ENCODE measurements at places on chromosomes 3 and 15. TPM values are rescaled to one million over a fixed set of nuclear protein-coding genes. Genes with fewer than 3 reads are reported as not detected.
A peak's percentile ranks its signal among the peaks of the same experiment; 100 is the strongest.

GRCh38 chr3:51642462-51642861 lies 28.6 kb upstream of the TEX264 start:
- no peak for DNase-seq

DNA sequence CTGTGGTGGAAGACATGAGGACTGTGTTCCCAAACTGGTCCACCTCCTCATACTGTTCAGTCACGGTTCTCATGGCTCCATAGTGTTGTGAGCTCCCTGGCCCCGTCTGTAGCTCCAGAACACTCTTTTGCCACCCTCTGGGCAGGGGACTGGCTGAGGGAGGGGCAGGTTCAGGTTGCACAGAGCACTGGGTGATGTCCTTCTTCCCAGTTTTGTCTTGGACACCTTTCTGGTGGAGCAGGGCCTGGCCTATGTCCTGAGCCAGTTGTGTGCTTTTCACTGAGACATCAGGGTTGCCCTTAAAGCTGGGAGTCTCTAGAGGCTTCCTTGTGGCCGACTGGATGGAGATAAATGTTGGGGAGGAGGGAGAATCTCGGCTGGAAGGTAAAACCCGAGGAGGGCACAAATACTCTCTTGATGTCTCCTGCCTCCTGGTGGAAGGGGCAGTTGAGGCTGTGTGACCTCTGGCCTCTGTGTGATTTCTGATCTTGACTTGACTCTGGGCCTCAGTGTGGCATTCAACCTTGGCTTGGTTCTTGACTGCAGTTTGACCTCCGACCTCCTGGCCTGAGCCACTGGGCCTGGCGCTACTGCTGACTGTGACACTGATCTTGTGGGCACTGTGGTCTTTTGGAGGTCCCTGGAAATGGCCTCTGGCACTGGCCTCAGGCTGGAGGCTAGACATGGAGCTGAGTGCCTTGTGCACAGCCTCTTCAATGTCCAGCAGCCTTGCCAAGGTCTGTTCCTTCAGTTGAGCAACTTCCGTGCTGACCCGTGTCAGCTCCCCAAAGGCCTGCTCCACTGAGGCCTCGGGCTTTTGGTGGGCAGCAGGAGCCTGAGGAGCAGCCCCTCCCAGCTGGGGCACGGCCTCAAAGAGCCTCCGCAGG lies 8.1 kb downstream of the XIRP1 start:
- DNase-seq = no peak

DNA sequence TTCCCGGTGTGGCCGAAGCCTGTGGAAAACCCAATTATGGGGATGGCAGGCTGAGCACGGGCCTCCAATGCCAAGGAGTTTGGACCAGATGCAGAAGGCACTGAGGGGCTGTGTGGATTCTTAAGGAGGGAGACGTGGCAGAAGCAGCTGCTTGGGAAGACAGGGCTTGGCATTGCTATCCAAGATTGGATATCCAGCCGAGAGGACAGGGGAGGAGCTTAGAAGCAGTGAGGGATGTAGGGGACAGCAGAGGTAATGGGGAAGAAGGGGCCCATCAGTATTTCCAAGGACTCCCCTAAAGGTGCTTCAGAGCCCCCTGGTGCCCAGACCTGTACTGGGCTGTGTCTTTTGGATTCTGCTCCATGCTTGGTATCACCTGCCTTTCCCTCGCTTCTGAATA lies 112.8 kb upstream of the TLE3 start:
- DNase-seq = no peak

GRCh38 chr3:180705619-180706018 lies 26.3 kb upstream of the CCDC39 start:
- DNase-seq = peak; percentile 10

GRCh38 chr15:69881302-69881670 lies 216.4 kb downstream of the TLE3 start:
- no peak for DNase-seq

- DNase-seq = no peak
Measured at GRCh38 chr15:70199124-70199482, 101.4 kb upstream of the TLE3 start.

GRCh38 chr3:49165771-49166751 lies at the start of gene CCDC71:
CCDC71 (minus strand) TSS chr3:49166331; CDS start chr3:49164208, 2,123 bp downstream.
- DNase-seq = peak; percentile 75

DNA sequence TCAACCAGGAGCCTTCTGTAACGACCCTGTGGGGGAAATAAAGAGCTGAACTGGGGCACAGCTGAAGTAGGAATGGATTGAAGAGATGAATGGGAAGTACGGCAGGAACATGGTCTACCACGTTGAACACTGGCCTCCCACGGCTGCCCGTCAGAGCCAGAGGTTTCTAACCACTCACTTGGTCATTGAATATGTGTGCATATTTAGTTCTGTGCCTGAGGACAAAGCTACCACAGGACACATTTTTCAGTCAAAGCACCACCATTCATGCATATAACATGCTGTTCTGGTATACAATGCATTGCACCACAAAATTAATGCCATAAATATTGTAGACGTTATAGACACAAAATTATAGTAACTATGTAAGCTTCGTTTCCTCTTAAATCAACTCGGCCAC lies 75.5 kb downstream of the MB21D2 start:
- no peak for DNase-seq

DNA sequence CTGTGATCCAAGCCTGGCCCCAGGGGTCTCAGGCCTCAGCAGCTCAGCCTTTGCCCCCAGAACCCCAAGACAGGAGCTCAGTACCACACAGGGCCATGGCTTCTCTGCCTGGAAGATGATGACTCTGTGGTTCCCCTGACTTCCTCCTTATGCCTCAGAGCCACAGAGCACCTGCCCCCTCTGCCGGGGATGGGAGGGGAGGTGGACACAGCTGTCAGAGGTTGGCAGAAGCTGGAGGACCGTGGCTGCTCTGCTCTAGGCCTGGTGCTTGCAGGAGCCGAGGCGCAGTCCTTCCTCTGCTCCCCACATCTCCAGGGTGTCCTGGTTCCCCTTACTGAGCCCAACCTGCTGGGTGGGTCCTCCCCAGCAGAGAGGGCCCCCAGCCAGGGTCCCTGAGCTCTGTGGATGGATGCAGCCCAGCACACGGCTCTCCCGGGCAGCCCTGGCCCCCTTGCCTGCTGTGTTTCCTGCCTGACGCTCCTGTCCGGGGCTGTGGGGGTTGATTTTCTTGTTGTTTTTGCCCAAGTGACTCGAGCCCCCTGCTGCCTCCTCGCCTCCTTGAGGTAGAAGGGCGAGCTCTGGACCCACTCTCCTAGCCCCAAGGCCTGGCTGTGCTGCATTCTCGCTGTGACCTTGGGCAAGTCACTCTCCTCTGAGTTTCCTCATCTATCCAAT lies 36.6 kb downstream of the PSTPIP1 start:
- peak; percentile 68 for DNase-seq

DNA sequence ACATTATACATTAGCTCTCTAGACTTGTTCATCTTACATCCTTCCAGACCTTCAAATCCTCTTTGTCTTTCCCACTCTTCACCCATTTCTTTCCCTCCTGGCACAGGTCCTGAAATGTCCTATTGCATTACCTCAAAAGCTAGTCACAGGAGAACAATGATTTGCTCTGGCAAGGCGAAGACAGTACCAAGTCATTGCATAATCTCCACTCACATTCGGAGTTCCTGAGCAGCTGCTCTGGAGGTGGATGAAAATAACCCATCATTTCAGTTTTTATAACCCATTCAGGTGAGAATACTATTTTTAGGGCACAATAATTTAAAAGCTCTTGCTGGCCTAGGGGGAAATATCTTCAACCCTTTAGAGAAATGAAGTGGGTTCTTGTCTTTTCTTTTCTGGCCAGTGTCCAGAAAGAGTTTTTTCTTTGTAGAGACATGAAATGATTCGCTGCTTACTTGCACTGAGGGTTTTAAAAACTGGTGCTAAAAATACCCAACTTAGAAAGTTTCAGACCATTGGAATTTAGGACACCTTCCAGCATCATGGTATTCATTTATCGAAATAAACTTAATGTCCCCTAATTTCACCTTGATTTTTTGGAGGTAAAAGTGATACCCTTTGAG lies 23.4 kb upstream of the DYNC1LI1 start:
- no peak for DNase-seq

- DNase-seq = no peak
Measured at GRCh38 chr3:59798372-59799086, 748.7 kb upstream of the CFAP20DC start.

DNA sequence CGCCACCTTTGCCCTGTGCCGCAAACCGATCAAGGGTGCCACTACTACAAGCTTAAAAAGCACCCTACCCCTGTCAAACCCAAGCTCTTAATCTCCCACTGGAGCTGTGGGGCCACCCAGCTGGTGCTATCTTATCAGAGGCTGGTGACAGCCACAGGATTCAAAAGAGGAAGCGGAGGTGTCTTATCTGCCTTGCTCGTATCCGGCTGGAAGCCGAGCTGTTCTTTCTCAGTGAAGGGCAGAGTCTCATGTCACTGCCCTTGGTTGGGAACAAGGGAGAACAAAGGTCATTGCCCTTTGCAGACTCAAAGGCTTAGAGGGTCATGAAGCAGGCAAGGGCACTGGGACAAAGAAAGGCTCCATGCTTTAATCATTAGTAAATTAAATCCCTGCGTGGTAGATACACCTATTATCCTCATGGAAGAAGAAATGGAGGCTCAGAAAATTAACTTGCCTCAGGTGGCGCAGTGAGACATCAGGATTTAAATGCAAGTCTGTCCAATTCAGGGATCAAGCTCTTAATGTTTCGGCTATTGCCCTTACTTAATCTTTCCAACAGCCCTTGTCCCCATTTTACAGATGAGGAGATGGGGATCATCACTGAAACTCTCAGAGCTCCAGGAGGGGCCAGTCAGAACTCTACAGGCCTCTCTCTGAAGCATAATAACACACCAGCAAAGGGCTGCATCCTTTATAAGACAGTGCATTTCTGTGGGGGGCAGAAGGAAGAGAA lies 360.0 kb upstream of the PROK2 start:
- DNase-seq = peak; percentile 45

DNA sequence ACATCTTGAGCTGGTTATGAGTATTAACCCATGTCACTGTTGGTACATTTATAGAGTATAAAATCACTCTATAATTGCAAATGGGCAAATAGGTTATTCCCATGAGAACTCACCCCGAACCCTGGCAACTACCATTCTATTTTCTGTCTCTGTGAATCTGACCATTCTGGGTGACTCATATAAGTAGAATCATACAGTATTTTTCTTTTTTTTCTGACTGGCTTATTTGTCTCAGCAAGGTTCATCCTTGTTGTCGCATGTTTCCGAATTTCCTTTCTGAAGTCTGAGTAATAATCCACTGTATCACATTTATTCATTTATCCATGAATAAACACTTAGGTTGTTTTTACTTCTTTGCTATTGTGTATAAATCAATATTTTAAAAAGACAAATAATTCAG lies 59.9 kb upstream of the CHRM5 start:
- no peak for DNase-seq

GRCh38 chr3:97138914-97139541 lies 324.6 kb downstream of the EPHA6 start:
- no peak for DNase-seq

- DNase-seq = no peak
Measured at GRCh38 chr3:82376883-82377282, 615.4 kb upstream of the GBE1 start.

DNA sequence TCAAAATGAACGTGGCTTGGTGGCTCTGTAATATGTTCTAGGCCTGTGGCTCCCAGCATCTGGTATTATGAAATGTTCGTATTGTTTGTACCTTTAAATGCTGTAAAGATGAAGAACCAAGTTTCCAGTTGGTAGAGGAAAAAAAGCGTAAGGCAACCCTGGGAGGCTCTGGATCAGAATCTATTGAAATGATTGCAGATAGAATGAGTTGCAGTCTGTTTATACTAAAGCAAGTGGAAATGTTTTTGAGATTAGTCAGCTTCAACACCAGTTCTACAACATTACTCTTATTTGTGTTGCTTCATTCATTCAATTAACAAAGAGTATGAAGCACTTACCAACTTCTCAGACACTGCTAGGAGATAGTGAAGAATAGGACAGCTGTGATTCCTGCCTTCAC lies 5.3 kb downstream of the ARL6IP5 start:
- DNase-seq = no peak

DNA sequence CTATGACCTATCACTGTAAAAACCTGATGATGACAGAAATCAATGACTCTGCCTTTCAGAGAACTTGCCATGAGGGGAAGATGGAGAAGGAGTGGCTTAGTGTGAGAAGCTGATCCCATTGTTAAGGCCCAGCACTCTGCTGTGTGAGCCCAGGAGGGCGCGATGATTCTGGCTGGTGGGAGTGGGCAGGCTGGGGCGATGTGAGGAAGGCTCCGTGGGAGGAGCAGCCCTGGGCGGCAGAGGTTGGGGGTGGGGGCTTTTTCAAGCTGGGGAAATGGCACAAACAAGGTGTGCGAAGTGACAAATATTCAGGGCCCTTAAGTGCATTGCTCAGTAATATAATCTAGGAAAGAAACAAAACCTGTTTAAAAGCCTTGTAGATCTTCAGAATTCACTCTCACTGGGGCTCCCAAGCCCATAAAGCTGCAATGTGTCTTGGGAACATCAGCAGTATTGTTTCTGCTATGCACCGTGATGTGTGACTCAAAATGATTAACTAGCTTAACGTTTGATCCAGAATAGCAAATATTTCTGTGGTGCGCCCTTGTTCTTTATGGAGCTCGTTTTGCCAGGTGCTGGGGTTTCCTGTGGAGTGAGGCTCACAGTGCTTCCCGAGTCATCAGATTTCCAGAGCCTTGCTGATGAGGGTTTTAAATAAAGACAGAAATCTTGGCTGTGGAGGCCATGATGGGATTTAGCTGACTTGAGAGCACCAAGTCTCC lies 141.0 kb downstream of the CHDH start:
- DNase-seq = peak; percentile 7

GRCh38 chr15:45618813-45619212 lies 16.0 kb upstream of the SQOR start:
- DNase-seq = peak; percentile 21

DNA sequence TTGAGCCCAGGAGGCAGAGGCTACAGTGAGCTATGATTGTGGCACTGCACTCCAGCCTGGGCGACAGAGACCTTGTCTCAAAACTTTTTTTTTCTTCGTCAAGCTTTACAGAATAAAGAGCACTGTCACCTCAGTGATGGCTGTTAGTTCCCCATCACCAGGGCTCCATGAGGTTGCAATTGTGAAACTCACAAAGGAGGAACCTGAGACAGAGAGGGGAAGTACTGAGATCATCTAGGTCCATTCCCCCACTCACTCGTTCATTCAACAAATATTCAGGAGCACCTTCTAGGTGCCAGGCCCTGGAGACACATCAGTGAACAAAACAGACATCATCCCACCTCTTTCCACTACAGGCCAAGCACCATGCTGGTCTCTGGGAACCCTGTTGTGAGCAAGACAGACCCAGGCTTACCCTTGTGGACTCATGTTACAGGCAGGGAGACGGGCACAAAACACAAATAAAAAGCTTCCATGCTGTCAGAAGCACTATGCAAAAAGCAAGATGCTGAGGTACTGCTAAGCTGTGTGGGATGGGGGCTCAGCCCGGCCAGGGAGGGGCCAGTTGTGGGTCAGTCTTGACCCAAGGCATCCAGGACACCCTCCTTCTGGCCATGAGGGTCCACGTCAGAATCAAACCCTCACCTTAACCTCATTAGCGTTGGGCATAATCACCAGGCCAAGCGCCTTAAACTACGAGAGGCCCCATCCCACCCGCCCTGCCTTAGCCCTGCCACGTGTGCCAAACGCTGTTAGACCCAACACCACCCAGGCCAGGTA lies 2.1 kb upstream of the RHO start:
- DNase-seq = no peak

Gene TRAT1
- 4.8 TPM for total RNA-seq

Gene OR5K2
- not detected for total RNA-seq

Gene SI
- total RNA-seq = not detected

Gene GOLGA8Q
- not detected for total RNA-seq

Gene NUSAP1
- 3.2 TPM for total RNA-seq

Gene GDPGP1
- not detected for total RNA-seq

Gene CCRL2
- not detected for total RNA-seq
